ENCODE measurements at places on chromosomes 13 and 19.

DNA sequence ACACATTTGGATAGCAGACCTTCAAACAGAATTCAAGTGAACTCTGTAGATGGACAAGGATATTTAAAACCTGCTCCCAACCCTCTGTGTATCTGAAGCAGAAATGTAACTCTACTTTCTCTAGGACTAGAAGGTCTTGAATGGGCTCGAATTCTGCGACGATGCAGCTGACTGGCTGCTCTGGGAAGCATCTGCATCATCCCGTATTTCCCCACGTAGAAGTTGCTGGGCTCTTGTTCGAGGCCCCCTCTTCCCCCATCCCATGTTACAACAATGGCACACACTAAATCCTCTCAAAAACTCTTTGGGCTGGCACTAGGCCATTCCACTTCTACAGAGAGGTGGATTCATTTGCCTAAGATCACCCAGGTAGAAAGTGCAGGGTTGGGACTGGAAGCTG is 15.0 kb downstream of the C19orf81 start:
- DNase-seq = no peak

GRCh38 chr19:497491-497868 is 1.2 kb downstream of the MADCAM1 start:
- DNase-seq = no peak

DNA sequence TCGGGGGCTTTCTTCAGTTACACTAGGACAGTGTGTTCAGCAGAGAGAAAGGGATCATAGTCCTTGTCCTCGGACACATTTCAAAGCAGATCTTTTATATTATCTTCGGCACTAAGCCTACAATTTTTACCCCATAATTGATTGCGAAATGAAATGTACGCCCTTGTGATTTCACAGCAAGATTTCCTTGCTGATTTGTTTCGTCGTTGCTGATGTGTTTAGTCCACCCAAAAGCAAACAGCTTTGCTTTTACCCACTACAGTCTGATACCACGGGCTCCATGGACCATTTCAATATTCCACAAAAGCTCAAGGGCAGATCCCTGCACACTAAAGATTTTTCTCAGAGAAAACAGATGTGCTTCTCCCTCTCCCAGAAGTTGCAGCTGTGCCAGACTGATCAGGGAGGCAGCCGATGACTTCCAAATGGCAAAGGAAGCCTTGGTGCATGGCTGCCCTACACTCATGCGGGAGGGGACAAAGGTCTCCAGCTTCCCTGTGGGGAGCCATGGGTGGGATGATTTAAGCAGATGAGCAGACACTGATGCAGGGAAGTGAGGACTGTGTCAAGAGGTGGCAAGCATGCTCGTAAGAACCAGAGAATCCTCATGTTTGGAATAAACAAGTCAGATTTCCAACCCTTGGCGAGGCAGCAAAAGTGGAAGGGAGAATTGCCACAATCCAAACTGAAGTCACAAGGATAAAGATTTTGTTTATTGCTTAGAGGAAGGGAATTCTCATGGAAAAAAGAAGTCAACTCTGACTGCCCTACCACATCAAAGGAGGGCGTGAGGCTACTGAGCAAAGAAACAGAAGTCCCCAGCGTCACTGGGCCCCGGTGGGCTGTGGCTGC is 81.1 kb downstream of the STK24 start:
- DNase-seq = no peak

DNA sequence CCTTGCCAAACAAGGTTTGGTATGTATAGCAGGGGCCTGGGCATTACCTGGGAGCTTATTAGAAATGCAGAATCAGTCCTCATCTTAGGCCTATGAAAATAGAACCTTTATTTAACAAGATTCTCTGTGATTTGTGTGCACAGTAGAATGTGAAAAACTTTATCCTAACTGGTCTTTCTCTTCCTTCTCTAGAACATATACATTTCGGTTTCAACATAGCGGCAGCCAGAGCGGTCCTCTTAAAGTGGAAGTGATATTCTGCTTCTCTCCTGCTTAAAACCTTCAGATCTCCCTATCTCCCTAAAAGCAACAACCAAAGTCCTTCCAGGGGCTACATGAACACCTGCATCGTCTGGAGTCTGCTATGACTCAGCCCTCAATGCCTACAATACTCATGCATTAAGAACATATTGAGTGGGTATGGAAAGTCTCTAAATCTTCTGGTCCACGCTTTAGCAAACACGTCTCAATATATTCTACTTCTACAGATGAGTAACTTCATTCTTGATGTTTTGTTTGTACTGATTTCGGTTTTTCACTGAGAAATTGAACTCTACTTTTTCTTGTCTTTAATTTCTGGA is 84.5 kb downstream of the SPRY2 start:
- no peak for DNase-seq

GRCh38 chr13:112103260-112103838 is 36.4 kb downstream of the SOX1 start:
- no peak for DNase-seq

- DNase-seq = no peak
These were observed 107.1 kb downstream of the UBL3 start for GRCh38 chr13:29743201-29743786.

DNA sequence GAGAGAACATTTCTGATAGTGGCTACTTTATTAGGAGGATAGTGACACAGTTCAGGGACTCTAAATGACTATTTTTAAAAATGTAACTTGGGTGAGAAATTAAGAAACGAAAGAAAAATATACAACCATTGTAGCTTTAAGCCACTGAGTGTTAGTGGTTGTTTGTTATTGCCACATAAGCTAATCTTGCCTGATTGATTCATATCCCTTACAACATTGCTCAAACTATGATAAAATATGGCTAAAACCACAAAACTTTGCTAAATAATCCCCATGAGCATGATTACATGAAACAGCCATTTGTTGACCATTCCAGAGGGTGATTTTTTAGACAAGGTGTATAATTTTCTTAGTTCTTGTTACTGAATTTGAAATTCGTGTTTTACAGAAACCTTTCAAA is 343.4 kb downstream of the SLITRK5 start:
- no peak for DNase-seq

DNA sequence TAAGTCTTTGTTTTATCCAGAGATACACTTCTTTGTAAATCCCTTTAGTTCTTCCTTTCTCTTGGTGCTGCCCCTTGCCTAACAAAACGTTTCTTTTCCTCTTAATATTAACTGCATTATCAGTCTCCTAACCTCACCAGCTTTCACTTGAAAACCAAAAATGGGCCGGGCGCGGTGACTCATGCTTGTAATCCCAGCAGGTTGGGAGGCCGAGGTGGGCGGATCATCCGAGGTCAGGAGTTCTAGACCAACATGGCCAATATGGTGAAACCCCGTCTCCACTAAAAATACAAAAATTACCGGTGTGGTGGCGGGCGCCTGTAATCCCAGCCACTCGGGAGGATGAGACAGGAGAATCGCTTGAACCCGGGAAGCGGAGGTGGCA is 329.8 kb upstream of the MIR17HG start:
- no peak for DNase-seq

DNA sequence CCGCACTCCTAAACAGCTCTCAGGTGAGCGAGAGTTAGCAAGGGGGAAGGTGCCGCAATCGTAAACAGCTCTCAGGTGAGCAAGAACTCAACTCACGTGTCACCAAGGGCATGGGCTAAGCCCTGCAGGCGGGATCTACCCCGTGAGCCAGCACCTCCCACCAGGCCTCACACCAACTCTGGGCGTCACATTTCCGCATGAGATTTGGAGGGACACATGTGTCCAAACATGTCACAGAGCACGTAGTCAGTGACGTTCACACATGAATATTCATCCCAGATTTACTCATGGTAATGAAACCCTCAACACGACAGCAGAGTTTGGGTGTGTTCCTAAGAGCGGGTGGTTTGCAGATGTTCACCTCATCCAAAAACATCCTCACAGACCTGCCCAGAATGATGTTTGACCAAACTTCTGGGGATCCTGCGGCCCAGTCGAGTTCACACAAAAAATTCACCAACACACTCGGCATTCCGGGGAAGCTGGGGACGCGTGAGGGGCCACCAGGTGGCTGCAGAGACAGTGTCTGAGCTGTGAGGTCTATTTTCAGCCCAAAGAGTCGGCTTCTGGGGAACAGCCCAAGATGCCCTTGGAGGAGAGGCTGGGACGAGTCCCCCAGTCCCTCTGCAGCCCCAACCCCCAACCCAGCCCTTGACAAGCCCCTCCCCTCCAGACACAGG is 19.6 kb downstream of the C2CD4C start:
- no peak for DNase-seq

DNA sequence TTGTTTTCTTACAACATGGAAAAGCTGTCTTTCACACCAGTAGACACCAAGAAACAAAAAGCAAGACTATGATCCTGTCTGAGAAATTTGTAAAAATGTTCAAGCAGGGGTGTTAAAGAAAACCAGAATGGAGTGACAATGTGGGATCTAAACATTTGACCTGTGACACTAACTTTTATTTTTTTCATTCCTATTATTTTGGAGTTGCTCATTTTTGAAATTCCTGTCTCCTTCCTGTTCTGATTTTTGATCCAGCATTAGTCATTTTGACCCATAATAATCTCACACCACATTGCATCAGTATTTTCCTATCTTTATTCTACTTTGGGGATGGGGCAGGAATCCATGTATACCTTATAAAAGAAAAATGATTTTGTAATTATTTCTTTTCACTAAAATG is 164.2 kb downstream of the DLEU7 start:
- DNase-seq = no peak

DNA sequence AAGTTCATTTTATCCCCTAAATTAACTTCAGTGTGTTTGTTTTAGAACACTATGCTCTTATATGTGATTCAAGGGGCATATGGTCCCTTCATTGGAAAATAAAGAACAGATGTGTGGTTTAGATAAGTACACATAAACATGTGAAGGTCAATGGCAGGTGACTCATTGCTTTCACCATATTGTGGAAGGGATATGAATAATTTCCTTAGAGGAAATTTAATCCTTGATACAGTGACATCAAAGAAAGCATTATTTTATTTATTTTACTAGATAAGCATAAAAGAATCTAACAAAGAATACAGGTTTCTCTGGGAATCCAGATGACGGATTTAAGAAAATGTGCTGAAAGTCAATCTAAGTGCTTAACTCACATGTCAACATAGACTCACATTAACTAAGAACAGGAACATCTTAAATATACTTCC is 373.5 kb downstream of the KCTD12 start:
- DNase-seq = peak; percentile 11

- DNase-seq = no peak
These were observed 665 bp downstream of the GPX4 start for GRCh38 chr19:1104311-1105007.

DNA sequence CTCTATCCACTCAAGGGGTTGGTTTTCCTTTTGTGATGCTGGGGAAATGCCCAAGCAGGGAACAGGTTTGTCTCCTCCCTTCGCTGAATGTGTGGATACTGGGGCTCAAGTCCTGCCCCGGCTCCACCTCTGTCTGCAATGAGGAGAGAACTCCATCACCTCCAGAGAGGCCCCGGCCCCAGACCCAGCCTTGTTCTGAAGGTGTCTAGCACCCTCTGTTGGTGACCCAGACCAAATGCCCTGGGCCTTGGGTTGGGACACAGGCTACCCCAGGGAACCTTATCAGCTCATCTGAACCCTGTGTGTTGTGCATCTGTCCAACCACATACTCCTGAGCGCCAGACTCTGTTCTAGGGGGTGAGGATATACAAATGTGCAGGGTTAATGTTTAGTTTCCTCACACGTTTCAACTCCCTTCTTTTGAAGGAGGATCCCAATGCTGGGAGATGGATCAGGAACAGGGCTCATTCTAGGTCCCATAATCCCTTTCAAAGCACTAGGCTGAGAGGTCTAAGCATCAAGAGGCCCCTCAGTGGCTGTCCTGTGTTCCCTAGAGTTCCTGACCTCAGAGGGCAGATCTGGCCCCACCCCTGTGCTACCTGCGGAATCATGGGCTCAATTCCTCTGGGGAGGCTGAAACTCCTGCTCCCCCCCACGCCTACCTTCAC is 112.5 kb upstream of the SLC7A1 start:
- DNase-seq = peak; percentile 20

GRCh38 chr13:25232937-25233515 is 54.3 kb downstream of the MTMR6 start:
- no peak for DNase-seq

DNA sequence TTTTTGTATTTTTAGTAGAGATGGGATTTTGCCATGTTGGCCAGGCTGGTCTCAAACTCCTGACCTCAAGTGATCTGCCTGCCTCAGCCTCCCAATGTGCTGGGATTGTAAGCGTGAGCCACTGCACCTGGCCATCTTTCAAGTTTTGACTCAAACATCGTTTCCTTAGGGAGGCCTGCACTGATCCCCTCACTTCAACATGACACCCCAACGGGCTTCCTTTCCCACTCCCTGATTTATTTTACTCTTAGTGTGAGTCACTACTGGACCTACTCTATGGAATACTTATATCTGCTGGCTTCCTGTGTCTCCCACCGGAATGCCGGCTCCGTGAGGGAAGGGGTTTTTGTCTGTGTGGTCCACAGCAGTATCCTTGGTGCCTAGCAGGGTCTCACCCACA is 4.5 kb upstream of the ADAMTS10 start:
- no peak for DNase-seq

DNA sequence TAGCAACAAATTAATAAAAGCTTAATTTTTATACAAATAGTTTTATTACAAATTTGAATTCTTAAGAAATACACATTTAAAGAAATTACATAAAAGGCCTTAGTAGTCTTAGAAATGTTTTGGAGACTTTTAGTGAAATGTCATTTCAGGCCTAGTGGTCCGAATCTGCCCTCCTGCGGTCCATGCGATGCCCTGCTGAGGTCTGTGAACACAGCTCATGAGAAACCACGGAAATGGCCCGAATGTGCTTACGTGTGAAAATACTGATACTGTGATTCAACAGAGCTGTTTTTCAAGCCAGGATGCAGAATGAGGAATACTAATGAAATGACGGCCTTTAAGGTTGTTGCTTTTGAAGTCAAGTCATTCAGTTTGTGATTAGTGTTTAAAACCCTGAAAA is 157.9 kb downstream of the COL4A1 start:
- no peak for DNase-seq

DNA sequence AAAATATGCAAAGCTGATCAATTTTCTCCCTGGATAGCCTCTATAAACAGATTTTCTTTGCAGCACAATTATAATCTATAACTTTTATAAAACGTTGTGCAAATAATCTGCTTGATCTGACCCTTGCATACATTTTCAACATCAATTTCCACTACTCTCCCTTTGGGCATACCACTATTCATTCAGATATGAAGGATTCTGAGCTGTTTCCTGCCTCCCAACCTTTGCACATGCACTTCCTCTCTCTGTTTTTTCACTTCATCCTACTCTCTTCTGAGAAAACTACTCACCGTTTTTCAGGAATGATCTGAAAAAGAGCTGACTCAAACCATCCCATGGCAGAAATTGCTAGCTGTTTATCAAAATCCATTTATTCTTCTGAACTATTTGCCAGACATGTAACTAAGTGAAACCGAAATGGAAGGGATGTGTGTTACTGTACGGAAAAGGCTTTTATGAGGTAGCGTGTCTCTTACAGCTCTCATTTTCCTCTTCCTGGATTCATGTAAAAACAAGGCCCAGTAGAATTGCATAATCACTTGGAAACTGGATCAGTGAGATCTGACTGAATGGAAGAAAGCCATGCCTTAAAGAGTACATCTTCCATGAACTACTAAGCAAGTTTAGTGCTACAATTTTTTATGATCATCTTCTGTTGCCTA is 1447.3 kb upstream of the MIR17HG start:
- no peak for DNase-seq

All from HS-27A (cell line).